Activated CD8-positive, alpha-beta T cell treated with anti-CD3 and anti-CD28 coated beads, Interleukin-2, amount 10 ng/mL, durations not matched to agents 7 days and 5 days (primary cell): ENCODE measurements at places on chromosomes 3 and 15. TPM values are rescaled to one million over a fixed set of nuclear protein-coding genes. Genes with fewer than 3 reads are reported as not detected.

DNA sequence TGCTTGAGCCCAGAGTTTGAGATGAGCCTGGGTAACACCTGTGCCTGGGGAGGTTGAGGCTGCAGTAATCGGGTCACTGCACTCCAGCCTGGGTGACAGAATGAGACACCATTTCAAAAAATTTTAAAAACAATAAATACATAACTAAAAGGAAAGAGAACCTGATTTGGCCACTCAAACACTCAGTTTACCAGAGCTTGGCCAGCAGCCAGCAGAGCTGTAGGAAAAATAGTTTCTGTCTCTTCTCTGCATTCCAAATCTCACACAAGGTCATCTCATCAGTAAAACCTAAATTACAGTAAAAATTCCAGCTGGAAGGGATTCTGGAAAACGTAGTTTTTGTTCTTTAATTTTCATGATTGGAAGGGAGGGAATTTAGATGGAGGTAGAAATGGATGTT is 7.8 kb upstream of the PPM1L start:
- no peak for DNase-seq

DNA sequence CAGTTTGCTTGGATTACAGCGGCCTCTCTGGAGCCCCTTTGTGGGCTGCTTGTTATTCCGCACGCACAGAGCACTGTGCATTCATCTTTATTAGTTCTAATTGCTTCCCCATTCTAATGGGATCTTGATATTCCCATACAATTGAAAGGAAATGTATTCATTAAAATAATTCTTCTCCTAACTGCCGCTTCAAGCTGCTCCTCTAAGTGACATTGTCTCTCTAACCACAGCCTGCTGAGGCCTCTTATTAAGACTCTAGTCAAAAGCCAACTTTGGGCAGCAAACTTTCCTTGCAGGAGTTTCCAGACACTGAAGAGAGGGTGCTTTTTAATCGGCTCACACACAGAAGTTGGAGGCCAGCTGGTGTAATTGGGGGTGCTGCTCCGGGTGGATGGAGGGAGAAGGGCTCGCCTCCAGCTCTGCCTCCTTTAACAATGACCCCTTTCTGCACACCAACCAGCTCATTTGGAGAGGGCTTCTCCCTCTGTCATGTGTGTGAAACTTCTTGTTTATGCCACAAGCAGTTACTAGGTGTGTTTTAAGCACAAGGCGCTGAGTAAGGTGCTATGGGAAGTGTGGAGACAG is 5.6 kb upstream of the MAGEF1 start:
- DNase-seq, result no peak

- DNase-seq, result no peak
These were observed 59.8 kb upstream of the GYG1 start for GRCh38 chr3:148931574-148931973.

The DUOXA1 gene
- total RNA-seq, result not detected

The NR1I2 gene
- 0.26 TPM for total RNA-seq
